T-cell (primary cell): ENCODE measurements at places on chromosomes 4 and X. TPM values are rescaled to one million over a fixed set of nuclear protein-coding genes. Genes with fewer than 3 reads are reported as not detected.

DNA sequence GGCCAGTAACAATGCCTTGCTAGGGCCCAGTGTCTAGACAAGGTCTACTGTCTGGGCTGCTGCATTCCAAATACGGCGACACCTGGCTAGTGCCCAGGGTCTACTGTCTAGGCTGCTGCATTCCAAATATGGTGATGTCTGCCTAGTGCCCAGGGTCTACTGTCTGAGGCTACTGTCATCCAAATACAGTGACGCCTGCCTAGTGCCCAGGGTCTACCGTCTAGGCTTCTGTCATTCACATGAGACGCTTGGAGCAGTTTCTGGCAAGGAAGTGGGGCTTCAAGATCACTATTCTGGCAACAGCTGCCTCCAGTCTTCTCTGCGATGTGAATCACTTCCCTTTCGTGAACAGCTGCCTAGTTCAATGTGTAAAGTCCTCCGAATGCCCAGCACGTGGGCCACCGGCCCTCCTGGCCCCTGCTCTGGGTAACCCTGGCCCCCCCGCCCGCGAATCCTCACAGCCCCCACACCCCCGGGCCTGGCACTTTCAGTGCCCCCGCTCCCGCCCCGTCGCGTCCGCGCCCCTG lies 12.7 kb downstream of the ACOX3 start:
- no peak for DNase-seq
- H3K4me1 ChIP-seq = peaks cover 3% of the 10 kb centered on the region
- no peak overlapping the region for H3K27ac ChIP-seq

GRCh38 chr4:139584013-139584412 lies 28.0 kb upstream of the SETD7 start:
- H3K4me3 ChIP-seq = no peak overlapping the region
- no peaks in the 10 kb centered on the region for H3K36me3 ChIP-seq
- no peaks in the 10 kb centered on the region for H3K27me3 ChIP-seq

Gene TMEM255A
- total RNA-seq = not detected

Gene MGAT4D
- total RNA-seq = not detected
